ENCODE measurements at places on chromosomes 5 and 9. TPM values are rescaled to one million over a fixed set of nuclear protein-coding genes. Genes with fewer than 3 reads are reported as not detected.

SMIM33 gene
- total RNA-seq: 0.11 TPM

AK3 gene
- total RNA-seq: 37.5 TPM

DNA sequence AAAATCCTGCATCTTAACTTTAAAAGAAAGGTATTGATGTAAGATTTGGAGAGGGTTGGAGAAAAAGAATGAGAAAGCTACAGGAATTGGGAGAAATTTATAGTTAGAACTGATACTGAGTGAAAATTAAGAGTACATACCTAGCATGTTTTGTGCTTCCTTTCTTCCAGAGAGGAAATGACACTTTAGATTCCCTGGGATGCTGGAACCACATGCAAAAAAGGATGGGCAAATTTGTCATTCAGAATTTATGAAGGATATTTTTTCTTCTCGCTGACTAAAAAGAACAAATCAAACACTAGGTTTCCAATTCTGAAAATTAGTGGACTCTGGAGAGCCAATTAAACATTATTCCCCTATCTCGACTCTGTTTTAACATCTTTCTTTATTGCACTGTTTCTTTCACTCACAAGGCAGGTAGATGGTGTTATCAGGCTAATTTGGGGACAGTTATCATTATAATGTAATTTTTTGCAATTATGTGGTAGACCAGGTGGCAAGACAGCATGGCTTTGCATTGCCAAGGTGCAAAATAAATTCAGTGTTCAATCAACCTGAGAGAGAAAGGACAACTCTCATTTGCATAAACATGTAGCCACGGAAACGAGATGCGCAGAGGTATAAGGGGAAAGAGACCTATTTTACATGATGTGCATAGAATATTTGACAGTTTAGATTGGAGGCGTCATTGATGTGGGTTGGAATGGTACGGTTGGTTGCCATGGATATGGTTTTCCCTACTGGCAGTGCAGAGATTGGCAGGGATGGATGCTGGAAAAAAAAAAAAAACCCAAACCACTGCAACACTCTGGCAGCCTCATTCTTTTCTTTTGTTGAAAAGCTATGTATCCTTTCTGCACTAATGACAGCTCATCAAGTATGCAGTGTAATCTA lies 320.4 kb upstream of the CCNH start:
- DNase-seq: no peak

GRCh38 chr5:34589832-34590231 lies 66.3 kb upstream of the RAI14 start:
- DNase-seq: no peak

- no peak for DNase-seq
These were observed 8.9 kb downstream of the LARS1 start for GRCh38 chr5:146173597-146173996.

- DNase-seq: no peak
These were observed 73.0 kb downstream of the RASEF start for GRCh38 chr9:82989929-82990328.

- DNase-seq: no peak
These were observed 31.7 kb upstream of the TUSC1 start for GRCh38 chr9:25709941-25710340.

- DNase-seq: no peak
These were observed 199.4 kb downstream of the ESM1 start for GRCh38 chr5:54785729-54786591.

- no peak for DNase-seq
These were observed 132.6 kb downstream of the SPOCK1 start for GRCh38 chr5:137366526-137366925.

- no peak for DNase-seq
These were observed 161.1 kb downstream of the CSNK1G3 start for GRCh38 chr5:123673107-123673506.

DNA sequence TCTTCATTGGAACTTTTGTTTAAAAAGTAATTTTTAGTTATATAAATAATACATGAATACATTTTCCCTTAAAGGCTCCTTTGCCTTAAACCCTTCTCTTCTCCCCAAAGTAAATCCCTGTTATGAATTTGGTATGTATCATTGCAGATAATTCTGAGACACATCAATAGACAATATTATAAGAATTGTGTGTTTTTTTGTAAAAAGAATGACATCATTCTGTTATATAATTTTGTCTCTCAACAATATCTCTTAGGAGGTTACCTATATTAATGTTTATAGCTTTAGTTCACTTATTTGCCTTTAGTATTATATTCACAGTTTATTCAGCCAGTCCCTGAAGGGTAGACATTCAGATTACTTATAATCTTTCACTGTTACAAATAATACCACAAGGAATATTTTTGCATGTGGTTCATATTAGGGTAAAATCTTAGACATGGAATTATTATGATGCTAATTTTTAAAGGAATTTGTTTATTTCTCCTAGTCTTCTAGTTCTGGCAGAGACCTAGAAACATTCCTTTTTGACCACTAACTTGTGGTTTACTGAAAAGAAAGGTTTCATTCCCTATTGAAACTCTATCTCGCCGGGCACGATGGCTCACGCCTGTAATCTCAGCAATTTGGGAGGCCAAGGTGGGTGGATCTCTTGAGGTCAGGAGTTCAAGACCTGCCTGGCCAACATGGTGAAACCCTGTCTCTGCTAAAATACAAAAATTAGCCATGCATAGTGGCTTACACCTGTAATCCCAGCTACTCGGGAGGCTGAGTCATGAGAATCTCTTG lies 105.6 kb downstream of the KCTD16 start:
- no peak for DNase-seq

- DNase-seq: peak; percentile 85
These were observed 2.4 kb upstream of the TRIM7 start for GRCh38 chr5:181207214-181207959.

DNA sequence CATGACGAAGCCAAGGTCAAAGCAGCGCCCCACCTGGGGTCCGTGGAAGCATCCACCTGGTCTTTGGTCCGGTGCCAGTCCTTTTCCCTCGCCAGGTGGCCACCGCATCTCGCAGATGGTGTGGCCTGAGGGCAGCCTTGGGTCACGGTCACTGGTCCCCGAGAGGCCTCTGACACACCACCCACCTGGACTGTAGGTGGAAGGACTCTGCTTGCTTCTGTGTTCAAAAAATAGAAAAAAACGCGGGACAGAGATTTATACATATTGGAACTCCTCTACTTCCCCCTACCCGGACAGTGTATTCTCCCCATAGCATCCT lies 466 bp upstream of the TTC39B start:
- DNase-seq: no peak

DNA sequence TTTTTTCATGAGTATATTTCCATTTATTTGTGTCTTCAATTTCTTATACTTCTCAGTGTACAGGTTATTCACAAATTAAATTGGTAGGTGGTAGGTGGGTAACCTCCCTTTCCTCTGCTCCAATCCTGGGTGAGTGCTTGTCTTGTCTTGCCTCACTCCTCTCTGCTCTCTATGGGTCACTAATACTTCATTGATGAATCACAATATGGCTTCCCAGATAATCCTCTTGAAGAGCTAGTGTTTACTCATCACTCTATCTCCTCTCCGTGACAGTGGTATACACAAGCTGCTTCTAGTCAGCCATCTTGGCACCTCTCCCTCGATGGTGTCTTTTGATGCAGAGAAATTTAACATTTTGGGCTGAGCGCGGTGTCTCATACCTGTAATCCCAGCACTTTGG lies 331.8 kb upstream of the NMUR2 start:
- no peak for DNase-seq

DNA sequence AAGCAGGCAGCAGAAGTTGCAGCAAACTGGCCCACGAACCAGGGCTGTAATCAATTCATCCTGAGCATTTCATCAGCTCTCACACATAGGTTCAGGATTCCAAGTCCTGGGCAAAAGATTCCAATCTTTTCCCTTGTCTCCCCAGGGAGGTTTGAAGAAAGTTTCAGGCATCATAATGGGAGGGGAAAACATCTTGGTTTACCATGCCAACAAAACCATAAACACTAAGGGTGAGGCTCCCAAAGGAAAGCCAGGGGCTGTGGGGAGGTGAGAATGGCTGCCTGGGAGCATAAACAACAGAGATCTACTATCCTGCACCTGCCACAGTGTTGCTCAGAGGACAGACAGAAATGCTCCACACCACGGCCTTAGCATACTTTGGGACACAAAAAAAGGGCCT lies 94.6 kb downstream of the SH3TC2 start:
- no peak for DNase-seq
